ENCODE measurements at places on chromosomes 16 and 17. TPM values are rescaled to one million over a fixed set of nuclear protein-coding genes. Genes with fewer than 3 reads are reported as not detected.

GRCh38 chr17:61519139-61519538 lies 66.9 kb downstream of the TBX4 start:
- no peak for DNase-seq

GRCh38 chr16:10612649-10613179 lies 32.3 kb upstream of the EMP2 start:
- DNase-seq: no peak

Gene ANKFN1
- total RNA-seq: 0.81 TPM

DNA sequence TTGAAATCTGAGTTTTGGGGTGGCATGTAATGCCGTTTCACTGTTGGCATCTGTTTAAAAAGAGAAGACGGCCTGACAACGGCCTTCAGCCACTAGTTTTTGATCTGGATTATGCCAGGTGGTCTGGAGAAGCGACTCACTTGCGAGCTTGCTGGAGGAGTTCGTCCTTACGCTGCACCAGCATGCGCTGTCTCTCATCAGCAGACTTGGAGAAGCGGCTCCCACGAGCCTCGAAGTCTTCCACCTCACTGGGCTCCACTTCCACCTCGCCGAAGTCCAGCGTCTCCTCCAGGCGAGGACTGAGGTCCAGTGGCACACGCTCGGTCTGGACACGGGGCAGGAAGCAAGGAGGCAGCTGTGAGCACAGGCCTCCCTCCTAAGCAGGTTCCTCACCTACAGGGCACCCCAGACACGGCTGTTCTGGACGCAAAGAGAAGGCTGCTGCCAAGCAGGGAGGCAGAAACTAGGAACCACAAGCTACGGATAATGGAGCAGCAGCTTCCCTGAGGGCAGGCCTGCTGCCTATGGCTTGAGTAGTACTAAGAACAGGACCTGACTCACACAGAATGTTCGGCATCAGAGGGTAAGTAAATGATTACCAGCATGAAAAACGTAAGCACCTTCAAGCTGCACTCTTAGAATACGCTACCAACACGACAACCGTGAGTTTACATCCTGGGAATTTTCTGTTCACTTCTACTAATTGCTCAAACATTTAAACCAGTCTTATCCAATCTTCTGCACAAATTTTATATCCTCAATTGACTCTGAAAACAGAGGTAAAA lies 61.4 kb downstream of the AMFR start:
- no peak for DNase-seq

DNA sequence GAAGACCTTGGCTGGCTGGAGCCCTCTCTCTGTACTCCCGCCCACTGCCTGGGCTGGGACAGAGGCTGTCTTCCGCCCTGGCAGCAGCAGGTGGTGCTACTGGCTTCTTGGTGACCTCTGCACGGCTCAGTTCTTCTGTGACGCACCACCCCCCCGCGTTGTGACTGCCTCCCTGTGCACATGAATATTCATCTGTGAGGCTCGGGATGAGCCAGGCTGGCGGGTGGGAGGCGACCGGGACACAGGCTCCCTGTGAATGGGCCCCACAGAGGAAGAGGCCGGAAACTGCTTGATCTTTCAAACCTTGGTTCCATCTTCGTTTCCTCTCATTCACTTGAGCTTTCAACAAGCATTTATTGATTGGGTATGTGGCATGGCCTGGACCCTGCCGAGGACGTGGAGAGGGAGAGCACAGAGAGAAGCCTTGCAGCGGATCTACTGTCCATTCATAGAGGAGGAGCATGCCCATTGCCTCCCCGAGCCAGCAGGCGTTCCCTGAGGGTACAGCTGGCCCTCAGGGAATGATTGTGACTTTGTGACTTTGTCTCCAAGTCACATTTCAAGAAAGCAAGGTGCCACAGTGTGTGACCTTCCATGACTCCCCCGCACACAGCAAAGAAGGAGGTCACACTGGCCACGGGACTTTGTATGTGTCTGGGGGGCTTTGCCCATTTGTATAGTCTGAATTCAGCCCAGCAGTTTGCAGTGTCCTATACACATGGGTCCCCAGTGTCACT lies 45.0 kb downstream of the B9D1 start:
- DNase-seq: peak; percentile 66

Gene CCL4L2
- 1.5 TPM for total RNA-seq

DNA sequence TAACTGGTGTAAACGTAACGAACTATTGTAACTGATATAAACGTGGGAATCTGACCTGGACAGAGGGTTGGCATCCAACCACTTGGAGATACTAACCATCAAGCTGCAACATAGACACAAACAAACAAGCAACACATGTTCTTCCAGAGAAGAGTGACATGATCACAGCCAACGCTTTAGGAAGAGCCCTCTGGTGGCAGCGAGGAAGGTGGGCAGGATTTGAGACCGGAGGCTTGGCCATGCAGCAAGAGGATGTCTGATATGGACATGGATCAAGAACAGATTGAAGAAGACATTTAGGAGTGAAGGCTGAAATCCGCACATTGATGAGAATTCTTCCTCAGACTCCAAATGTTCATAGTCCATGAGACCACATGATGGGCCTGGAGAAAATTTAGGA lies 40.3 kb upstream of the TNRC6A start:
- DNase-seq: no peak

Gene MYH8
- not detected for total RNA-seq

DNA sequence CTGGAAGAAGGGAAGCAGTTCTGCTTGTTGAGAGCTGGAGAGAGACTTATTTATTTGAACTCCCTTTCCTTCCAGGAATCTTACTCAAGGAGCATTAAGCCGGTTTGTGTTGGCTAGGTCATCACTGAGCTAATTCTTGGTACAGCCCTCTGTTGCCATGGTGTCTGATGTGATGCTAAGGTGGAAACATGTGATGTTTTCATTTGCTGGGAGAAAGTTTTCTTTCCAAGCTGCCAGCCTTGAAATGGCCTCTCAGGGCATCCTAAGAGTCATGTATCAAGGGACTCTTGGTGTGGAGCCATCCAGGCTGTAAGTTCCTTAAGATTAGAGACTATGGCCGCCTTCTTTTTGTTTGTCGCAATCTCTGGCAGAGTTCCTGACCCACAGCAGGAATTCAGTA lies 4.2 kb downstream of the PSKH1 start:
- DNase-seq: no peak

- DNase-seq: no peak
Observed at GRCh38 chr16:23909792-23910418, 74.1 kb downstream of the PRKCB start.

GRCh38 chr16:30628628-30629540 lies 18.7 kb upstream of the ZNF689 start:
- DNase-seq: peak; percentile 91

GRCh38 chr17:54770836-54771235 lies 129.8 kb upstream of the TOM1L1 start:
- no peak for DNase-seq

GRCh38 chr17:29569245-29569950 lies 897 bp downstream of the TP53I13 start:
- DNase-seq: peak; percentile 76

- DNase-seq: peak; percentile 74
Observed at GRCh38 chr16:381789-382717, at the start of gene PGAP6. Gene PGAP6, minus strand, starts transcription at chr16:381978. Its CDS starts 157 bp downstream, at chr16:381821.

DNA sequence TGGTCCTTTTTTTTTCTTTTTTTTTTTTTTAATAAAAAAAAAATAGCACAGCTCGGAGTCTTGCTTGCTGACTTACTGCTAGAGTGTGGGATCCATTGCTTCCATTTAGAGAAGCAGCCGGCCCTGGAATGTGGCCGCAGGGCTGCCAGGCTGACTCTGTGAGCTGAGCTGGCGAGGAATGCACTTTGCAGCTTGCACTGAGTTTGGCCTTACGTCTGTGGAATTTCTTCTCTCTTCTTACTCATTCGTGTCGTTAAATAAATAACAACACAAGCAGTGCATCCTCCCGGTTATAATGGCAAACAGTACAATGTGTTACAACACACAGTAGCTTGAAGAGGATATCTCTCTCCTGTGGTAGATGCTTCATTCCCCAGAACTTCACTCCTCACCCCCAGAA lies 69.2 kb downstream of the PRKCB start:
- DNase-seq: no peak

DNA sequence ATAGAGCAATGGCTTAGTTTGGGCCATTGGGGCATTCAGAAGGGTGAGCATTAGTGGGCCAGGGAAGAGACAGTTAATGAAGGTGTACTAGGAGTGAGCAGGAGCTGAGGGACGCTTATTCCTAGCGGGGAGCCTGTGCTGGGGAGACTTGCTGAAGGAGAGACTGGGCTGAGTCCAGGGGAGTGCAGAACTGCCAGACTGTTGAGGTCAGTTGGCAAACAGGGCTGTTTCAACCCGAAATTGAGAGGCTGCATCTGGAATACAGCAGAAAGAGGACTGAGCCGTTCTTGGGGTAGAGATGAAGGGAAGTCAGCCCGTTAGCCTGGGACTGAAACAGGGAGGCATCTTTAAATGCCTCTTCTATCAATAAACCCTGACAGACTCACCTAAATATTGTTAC lies 33.2 kb downstream of the MAP2K6 start:
- no peak for DNase-seq

- no peak for DNase-seq
Observed at GRCh38 chr17:80012765-80013741, 22.6 kb downstream of the TBC1D16 start.

DNA sequence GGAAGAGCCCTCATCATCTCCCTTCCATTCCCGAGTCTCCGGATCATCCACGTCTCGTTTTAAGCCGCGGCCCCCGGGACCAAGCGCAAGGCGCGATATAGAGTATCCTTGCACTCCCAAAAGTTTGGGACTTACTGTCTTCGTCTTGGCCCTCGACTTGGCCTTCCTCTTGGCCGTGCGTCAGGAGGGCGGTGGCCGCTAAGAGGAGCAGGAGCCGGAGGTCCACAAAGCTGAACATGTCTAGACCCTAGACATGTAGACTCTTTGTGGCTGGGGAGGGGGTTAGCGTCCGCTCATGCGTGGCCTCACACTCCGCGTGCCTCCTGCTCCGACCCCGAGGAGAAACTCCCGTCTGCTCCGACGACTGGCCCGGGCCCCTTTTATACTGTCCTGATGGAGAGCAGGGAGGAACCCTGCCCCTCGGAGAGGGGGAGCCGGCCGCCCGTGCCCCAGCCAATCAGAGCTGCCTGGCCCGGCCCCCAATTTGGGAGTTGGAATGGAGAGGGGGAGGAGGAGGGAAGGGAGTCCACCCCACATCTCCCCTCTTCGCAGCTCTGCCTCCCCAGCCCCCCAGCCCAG lies at the start of gene COL1A1:
Gene COL1A1 (minus strand): TSS at position 356 of the 579 bp plus-strand sequence. CDS start 118 bp downstream, at position 238.
- peak; percentile 93 for DNase-seq

DNA sequence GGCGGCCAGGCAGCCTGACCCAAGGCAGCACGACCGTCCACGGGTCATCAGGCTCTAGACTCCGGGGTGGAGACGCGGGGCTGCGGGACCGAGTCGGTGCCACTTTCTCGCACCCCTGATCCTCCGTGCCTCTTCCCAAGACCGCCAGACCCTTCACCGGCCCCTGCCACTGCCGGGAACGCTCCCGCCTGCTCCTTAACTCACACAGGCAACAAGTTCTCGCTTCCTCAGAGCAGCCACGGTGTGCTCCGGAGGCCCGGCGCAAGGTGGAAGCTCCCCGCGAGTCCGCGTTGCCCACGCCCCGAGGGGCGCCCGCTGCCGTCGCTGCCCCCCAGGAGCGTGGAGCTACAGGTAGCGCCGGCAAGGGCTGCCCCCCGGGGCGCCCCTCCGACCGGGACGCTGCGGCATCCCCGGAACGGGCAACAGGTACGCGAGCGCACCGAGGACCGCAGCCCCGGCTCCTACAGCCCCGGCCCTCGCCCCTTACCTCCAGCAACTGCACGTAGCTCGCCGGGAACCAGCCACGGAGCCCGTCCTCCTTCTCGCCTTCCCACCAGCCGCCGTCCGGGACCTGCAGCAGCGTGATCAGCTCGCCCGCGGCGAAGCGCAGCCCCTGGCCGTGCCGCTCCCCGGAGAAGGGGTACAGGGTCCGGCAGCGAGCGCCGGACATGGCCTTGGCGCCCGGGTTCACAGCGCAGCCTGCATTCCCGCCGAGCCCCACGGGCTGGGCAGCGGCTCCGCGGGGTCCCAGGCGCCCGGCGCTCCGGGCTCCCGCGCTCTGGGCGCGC lies 491 bp downstream of the GAS7 start:
- peak; percentile 68 for DNase-seq

Gene ZDHHC7
- 60.0 TPM for total RNA-seq

DNA sequence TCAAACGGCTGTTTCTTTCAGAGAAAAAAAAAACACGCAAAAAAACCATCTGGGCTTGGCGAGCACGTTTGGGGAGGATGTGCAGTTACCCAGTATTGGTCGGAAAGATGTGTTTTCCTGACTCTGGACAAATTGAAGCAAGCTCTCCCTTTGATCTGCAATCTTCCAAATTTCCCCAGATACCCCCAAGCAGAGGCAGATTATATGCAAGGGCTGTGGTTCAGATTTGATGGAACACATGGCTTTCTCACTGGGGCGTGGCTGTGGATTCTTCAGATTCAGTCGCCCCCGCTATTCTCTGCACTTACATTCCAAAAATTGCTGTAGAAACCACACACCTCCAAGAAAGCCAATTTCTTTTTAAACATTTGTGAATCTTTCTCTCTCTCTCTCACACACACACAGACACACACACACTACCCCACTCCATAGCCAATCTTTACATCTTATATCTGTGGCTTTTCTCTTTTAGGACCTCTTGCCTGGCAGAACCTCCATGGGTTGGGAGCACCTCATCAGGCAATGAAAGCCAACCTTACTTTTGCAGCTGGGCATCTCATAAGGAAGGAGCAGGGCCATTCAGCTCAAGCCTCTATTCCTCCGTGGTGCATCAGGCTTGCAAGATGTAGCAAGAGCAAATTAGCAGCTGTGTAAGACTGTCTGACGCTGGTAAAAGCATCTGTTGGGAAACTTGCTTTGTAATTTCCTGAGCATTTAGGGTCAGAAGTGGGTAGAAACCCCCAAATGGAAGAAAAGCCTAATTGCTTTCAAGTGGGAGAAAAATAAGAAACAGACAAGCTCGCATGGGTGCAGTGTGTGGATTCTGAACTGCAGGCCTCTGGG lies 103.9 kb upstream of the FAM20A start:
- DNase-seq: no peak

GRCh38 chr16:25092441-25092840 lies 19.1 kb upstream of the LCMT1 start:
- no peak for DNase-seq

Gene SDR42E2
- total RNA-seq: not detected

GRCh38 chr17:51768706-51769105 lies 389.8 kb downstream of the CA10 start:
- no peak for DNase-seq

DNA sequence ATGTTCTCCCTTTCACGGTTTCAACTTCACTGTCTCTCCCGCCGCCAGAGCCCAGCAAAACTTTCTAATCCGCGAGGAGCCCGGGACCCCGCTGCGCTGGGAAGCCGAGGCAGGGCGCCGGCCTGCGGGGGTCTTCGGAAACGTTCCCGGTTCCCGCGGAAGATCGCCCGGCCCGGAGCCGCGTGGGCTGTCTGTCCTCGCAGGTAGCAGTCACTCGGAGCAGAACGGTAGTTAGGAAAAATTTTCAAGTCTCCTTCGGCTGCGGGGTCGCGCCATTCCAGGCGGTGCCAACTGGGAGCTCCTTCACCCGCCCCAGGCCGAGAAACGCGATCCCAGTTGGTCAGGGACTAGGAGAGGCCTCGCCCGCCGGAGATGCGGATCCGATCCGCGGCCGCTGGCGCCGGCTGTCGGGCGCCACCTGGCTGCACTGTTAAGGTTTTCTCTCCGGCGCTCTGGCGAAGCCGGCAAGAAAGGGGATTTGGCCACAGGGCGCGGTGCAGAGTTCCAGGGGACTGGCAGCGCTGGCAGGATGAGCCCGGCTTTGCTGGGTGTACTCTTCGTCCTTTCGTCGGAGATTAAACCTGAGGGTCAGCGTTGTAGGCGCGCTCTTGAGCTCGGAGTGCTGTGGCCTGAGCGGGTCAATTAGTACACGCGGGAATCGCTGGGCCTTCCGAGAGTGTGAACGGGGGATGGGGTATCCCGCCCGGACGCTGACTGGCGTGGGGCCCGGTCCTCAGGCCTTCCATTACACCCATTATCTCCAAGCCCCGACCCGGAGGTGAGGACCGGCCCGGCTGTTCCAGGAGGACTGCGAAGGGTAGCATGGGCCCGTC lies 135.4 kb downstream of the KCNJ12 start:
- peak; percentile 90 for DNase-seq
